ENCODE measurements at places on chromosomes 16 and 17.

GRCh38 chr17:33983824-33984574 is 271.1 kb upstream of the CCL2 start:
- DNase-seq: no peak

- peak; percentile 59 for DNase-seq
These were observed at the start of gene ACSF2 for GRCh38 chr17:50425682-50426471. Gene ACSF2, plus strand, starts transcription at chr17:50426218. Its CDS starts 44 bp downstream, at chr17:50426262.

- peak; percentile 35 for DNase-seq
These were observed at the start of gene LDHD for GRCh38 chr16:75116081-75116910. Gene LDHD, minus strand, starts transcription at chr16:75116780. Its CDS starts 60 bp downstream, at chr16:75116720.

- no peak for DNase-seq
These were observed 309.0 kb upstream of the MAF start for GRCh38 chr16:79909571-79909970.

DNA sequence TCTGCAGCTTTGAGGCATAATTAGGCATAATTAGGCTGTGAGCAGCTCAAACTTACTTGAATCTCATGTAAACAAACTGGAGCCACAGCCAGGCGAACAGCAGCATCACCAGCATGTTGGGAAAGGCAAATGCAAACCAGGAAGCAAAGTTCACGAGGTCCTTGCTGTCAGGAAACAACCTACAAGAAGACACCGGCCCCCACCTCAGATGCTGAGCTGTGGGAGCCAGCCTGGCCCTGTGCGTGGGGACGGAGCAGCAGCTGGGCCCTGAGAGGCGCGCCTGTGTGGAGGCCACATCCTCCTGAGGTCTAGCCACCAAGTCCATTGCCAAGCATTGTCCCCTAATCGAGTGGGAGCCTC is 12.2 kb downstream of the SLC13A5 start:
- DNase-seq: no peak

GRCh38 chr16:50862818-50863643 is 121.1 kb downstream of the CYLD start:
- DNase-seq: no peak

GRCh38 chr16:11563493-11564040 is 23.2 kb downstream of the LITAF start:
- no peak for DNase-seq

- DNase-seq: no peak
These were observed 5.5 kb downstream of the ARMC5 start for GRCh38 chr16:31464781-31465260.

- DNase-seq: no peak
These were observed 23.7 kb upstream of the CBX4 start for GRCh38 chr17:79862771-79863440.

DNA sequence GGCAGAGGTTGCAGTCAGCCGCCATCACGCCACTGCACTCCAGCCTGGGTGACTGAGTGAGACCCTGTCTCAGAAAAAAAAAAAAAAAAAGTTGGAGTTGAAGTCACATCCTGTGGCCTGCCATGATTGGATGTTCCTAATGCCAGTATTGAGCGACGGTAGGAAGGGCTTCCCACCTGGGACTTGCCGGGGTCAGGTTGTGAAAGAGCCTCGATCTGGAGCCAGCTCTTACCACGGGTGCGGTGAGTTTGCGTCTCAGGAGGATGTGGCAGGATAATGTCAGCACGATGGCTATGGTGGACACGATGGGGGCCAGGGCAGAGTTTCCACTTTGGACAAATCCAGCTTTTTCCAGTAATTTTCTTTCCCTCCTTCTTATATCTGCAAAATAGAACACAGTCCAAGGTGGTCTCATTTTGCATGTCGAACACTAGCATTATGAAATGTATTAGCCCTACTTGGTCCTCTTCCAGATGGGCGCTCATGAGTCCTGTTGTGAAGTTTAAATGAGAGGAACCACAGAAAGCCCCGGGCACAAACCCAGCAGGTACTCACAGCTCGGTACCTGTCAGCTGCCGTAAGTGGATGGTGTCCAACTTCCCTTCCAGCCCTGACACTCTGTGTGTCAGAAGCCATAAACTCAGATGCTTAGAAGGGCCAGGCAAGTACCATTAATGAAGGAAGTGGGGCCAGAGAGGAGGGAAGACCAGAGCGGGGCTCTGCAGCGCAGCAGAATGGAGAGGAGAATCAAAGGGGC is 22.2 kb downstream of the ABCC12 start:
- no peak for DNase-seq

- DNase-seq: no peak
These were observed 1044.4 kb downstream of the CDH8 start for GRCh38 chr16:60991886-60992285.

DNA sequence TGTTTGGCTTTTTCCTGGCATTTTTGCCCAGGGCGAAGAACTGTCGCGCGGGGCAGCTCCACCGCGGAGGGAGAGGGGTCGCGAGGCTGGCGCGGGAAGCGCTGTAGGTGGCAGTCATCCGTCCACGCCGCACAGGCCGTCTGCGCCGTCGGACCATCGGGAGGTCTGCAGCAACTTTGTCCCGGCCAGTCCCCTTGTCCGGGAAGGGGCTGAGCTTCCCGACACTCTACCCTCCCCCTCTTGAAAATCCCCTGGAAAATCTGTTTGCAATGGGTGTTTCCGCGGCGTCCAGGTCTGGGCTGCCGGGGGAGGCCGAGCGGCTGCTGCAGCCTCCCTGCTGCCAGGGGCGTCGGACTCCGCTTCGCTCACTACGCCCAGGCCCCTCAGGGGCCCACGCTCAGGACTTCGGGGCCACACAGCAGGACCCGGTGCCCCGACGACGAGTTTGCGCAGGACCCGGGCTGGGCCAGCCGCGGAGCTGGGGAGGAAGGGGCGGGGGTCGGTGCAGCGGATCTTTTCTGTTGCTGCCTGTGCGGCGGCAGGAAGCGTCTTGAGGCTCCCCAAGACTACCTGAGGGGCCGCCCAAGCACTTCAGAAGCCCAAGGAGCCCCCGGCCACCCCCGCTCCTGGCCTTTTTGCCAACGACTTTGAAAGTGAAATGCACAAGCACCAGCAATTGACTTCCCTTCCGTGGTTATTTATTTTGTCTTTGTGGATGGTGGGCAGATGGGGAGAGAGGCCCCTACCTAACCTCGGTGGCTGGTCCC is 2.3 kb upstream of the CBX4 start:
- DNase-seq: peak; percentile 11

- DNase-seq: no peak
These were observed 35.1 kb downstream of the GSE1 start for GRCh38 chr16:85648070-85648714.

GRCh38 chr17:45221081-45222013 is at the start of gene FMNL1:
Gene FMNL1, plus strand, starts transcription at chr17:45221885. Its CDS starts 240 bp downstream, at chr17:45222125.
- no peak for DNase-seq

- DNase-seq: no peak
These were observed 12.8 kb downstream of the LRRC36 start for GRCh38 chr16:67339453-67339852.

- no peak for DNase-seq
These were observed 203.0 kb upstream of the TNRC6C start for GRCh38 chr17:77755410-77755963.

DNA sequence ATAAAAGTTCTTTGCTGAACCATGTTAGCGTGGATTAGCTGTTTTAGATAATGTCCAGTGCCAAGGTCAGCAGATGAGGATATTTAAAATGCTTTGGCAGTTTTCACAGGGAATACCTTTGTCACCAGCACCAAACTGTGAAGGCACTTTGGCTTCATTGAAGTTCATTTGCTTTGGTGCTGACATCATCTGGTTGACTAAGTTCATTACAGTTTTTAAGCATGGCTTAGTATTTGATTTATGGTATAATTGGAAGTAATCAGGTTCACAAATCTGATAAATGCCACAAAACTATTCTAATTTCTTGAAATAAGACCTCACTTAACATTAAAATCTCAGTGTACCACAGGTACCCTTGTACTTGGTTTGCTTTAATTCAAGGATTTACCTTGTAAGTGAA is 4.3 kb downstream of the GID4 start:
- DNase-seq: no peak

- no peak for DNase-seq
These were observed 7.7 kb downstream of the BEAN1 start for GRCh38 chr16:66434619-66435430.

- peak; percentile 11 for DNase-seq
These were observed 99.1 kb upstream of the RBBP6 start for GRCh38 chr16:24440306-24440705.

GRCh38 chr17:8740486-8740885 is 4.2 kb downstream of the CCDC42 start:
- DNase-seq: peak; percentile 11

- DNase-seq: no peak
These were observed 43.0 kb upstream of the CDH8 start for GRCh38 chr16:62079236-62079635.

DNA sequence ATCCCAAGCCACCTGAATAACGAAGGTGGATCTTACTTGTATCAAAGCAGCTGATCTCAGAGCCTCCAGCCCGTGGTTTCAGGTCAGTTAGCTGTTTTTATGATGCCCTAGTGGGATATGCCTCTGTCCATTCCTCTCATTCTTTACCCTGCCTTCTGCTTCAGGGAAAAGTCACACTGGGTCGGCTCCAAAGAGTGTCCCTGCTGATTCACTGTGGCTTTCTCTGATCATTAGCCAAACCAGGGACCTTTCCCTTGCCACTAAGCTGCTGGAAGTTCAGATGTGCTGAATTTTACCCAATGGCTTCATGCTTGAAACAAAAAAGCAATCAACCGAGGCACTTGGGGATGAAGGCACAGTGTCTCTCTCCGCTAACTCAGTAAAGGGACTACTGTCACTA is 170.2 kb upstream of the SALL1 start:
- DNase-seq: no peak

- no peak for DNase-seq
These were observed 189.9 kb downstream of the ZFHX3 start for GRCh38 chr16:72857834-72858664.

DNA sequence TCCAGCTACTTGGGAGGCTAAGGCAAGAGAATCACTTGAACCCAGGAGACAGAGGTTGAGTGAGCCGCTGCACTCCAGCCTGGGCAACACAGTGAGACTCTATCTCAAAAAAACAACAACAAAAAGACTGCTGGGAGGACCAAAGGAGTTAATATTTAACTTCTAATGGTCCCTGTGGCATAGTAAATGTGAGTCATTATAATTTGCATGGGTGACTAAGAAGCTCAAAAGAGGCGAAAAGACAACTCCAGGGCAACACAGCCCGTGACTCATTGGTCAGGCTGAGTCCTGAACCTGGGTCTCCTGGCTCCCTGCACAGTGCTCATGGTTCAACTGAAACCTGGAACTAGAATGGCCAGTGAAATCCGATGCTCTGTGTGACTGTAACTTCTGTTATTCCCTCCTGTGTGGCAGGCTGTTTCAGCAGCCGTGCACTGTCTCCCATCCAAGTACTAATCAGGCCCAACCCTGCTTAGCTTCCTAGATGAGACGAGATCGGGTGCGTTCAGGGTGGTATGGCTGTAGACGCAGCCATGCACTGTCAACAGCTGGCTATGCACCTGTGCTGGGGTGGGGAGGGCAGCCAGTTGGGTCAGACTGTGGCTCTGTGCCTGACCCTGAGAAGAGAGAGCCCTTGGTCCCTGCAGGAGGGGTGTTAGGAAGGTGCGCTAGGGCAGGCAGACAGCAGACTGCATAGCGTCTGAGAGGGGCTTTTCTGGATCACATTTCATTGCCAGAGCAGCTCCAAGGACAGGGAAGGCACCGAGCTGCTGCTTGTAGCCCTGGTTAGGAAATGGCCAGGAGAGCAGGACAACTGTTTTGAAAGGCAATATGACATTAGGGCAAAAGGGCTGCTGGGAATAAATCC is 14.5 kb upstream of the GPRC5C start:
- peak; percentile 85 for DNase-seq

DNA sequence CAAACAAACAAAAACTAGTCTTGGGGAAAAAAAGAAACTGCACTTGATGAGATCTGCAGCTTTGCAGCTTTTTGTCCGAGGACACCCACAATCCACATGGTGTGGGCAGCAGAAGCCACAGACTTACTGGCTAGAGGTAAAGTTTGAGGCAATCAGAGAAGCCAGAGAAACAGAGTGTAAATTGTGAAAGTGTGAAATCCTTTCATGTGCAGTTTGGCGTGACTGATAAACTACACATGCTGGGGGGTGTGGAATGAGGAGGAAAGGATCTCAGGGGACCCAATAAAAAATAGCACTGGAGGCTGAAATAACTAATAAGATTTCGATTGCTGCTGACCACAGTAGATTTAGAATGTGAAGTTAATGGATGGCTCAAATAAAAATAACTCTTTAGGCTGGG is 42.4 kb upstream of the HOXB13 start:
- no peak for DNase-seq

DNA sequence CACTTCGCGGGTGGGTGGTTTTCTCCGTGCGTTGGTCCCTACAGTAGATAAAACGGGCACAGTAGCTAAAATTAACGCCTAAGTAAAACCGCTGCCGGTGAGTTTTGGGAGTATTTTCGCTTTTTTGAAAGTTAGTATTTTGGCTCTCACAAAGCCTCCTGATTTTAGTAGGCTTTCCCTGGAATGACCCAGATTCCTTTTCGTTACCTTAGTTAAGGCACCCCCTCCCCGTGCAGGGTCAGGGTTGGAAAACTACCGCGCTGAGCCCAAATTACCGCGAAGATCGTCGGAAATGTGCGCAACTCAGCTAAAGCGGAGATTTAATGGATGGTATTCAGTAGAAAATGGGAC is 28.3 kb upstream of the ST6GALNAC1 start:
- no peak for DNase-seq

GRCh38 chr16:20871258-20871657 is 28.9 kb downstream of the DCUN1D3 start:
- no peak for DNase-seq

DNA sequence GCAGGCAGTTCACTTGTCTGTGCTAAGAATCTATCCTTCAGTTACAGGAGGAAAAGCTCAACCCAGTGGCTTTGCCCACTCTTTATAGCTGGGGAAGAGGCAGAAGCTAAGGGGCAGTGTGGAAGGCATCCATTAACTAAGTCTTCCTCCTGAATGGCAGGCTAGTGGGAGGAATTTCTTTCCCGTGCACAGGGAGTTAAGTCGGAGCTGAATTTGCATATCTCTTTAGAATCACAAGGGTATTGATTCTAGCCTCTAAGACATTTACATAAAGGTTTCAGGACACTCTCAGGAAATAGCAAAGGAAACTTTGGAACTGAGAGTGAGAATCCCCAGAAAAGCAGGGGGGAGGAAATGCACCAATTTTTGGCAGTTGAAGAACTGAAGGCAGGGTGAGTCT is 245.6 kb downstream of the CA10 start:
- no peak for DNase-seq

DNA sequence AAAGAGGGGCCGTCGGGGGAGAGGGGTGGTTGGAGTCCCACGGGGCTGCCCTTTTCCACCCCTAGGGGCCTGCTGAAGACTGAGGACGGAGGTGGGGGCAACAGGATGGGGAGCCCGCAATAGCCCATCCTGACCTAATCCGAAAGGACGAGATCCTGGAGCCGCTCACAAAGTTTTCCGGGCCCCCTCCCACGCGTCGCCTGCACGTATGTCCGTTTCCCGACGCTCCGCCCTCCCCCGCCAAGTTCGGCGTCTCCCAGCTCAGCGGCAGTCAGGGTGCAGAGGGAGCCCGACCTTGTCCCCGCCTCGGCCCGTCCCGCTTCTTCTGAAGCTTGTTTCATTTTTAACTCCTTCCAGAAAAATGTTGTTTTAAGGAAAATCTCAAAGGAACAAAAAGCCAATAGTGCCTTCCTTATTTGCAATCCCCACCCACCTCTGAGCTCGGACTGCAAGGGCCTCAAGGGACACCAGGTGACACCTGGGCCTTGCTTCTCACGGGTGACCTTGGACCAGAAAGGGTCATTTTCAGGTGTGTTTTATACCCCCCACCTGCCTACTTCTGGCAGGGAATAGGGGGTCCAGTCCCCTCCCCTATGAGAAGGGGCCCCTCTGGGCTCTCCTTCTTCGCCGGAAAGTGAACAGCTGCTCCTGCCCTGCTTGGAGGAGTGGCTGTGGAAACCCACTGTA is 3.4 kb upstream of the ZNF423 start:
- DNase-seq: peak; percentile 41

GRCh38 chr16:67966549-67967182 is 1.8 kb downstream of the SLC12A4 start:
- no peak for DNase-seq

All from Daoy (cell line).